ENCODE measurements at places on chromosomes 6 and 20. TPM values are rescaled to one million over a fixed set of nuclear protein-coding genes. Genes with fewer than 3 reads are reported as not detected.

The GPX5 gene
- polyA plus RNA-seq: not detected

- no peaks in the 10 kb centered on the region for H3K27me3 ChIP-seq
- H3K36me3 ChIP-seq: peaks cover 16% of the 10 kb centered on the region
- no peak overlapping the region for H3K27ac ChIP-seq
- H3K4me1 ChIP-seq: no peaks in the 10 kb centered on the region
- DNase-seq: no peak
Observed at GRCh38 chr6:82910395-82910794, 155.2 kb downstream of the UBE3D start.

The VWA7 gene
- 0.93 TPM for polyA plus RNA-seq

DNA sequence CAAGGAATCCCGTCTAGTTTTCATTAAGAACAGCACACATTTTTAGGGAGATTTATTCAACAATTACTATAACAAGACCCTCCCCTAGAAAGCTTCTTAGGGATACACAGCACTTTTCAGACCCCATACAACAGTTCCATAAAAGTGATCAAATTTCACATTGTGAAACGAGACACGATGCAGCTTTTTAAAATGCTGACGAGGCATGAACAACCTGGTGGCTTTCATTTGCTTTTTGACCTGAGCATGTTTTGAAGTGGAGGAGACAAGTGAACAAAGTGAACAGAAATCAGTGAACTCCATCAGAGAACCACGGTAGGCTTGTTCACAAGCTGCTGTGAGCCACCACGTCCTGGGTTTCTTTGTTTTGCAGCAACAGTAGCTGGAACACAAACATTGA lies 112.2 kb downstream of the PCSK2 start:
- H3K4me3 ChIP-seq: no peak overlapping the region
- no peaks in the 10 kb centered on the region for H3K4me1 ChIP-seq
- no peak for DNase-seq
- H3K27me3 ChIP-seq: peaks cover 9% of the 10 kb centered on the region
- no peak overlapping the region for H3K27ac ChIP-seq

DNA sequence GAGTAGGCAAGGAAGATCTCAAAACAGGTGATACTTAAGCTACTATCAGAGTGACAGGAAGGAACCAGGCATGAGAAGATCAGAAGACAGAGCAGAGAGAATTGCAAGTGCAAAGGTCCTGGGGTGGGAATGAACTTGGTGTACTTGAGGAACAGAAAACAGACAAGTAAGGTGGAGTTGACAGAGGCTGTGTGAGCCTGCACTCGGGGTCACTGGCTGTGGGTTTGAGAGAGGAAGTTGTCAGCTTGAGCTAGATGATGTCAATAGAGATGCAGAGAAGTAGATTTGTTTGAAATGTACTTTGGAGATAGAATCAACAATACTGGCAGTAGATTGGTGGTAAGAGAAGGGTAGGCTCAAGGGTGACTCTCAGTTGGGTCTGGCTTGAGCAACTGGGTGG lies 209.5 kb downstream of the CLIC5 start:
- DNase-seq: no peak
- no peaks in the 10 kb centered on the region for H3K4me1 ChIP-seq
- no peak overlapping the region for H3K4me3 ChIP-seq
- no peak overlapping the region for H3K27ac ChIP-seq
- H3K27me3 ChIP-seq: peaks cover 2% of the 10 kb centered on the region

The PNPLA1 gene
- polyA plus RNA-seq: not detected

GRCh38 chr6:47709160-47709559 lies 10.8 kb downstream of the ADGRF4 start:
- no peaks in the 10 kb centered on the region for H3K4me1 ChIP-seq
- no peak overlapping the region for H3K27ac ChIP-seq
- DNase-seq: no peak
- H3K36me3 ChIP-seq: no peaks in the 10 kb centered on the region
- H3K27me3 ChIP-seq: no peaks in the 10 kb centered on the region

- H3K27me3 ChIP-seq: peaks cover 2% of the 10 kb centered on the region
- H3K36me3 ChIP-seq: peaks cover 10% of the 10 kb centered on the region
- no peak for DNase-seq
- H3K4me1 ChIP-seq: no peaks in the 10 kb centered on the region
- H3K4me3 ChIP-seq: no peak overlapping the region
- H3K27ac ChIP-seq: no peak overlapping the region
Observed at GRCh38 chr6:149499066-149499465, 14.3 kb upstream of the ZC3H12D start.

- H3K4me3 ChIP-seq: no peak overlapping the region
- H3K27me3 ChIP-seq: no peaks in the 10 kb centered on the region
- peaks cover 3% of the 10 kb centered on the region for H3K4me1 ChIP-seq
- H3K27ac ChIP-seq: no peak overlapping the region
- H3K36me3 ChIP-seq: no peaks in the 10 kb centered on the region
Observed at GRCh38 chr6:43089874-43090558, 13.9 kb downstream of the PTK7 start.

The GSTA2 gene
- polyA plus RNA-seq: not detected

GRCh38 chr6:40977695-40978094 lies 61.3 kb downstream of the UNC5CL start:
- no peak overlapping the region for H3K4me3 ChIP-seq
- H3K4me1 ChIP-seq: no peaks in the 10 kb centered on the region
- no peaks in the 10 kb centered on the region for H3K36me3 ChIP-seq
- peaks cover 25% of the 10 kb centered on the region for H3K27me3 ChIP-seq
- H3K27ac ChIP-seq: no peak overlapping the region
- no peak for DNase-seq

GRCh38 chr20:56949318-56949717 lies 317.1 kb downstream of the BMP7 start:
- H3K36me3 ChIP-seq: no peaks in the 10 kb centered on the region
- no peak for DNase-seq
- H3K27me3 ChIP-seq: peaks cover 4% of the 10 kb centered on the region
- no peak overlapping the region for H3K27ac ChIP-seq
- H3K4me1 ChIP-seq: no peaks in the 10 kb centered on the region

The FAM209A gene
- polyA plus RNA-seq: 0.57 TPM

GRCh38 chr20:22801528-22801927 lies 217.2 kb upstream of the FOXA2 start:
- H3K36me3 ChIP-seq: no peaks in the 10 kb centered on the region
- H3K27me3 ChIP-seq: peaks cover 3% of the 10 kb centered on the region
- H3K4me3 ChIP-seq: no peak overlapping the region
- H3K4me1 ChIP-seq: no peaks in the 10 kb centered on the region

The CST4 gene
- not detected for polyA plus RNA-seq

- H3K4me3 ChIP-seq: no peak overlapping the region
- peaks cover under 1% of the 10 kb centered on the region for H3K27me3 ChIP-seq
- DNase-seq: no peak
- no peaks in the 10 kb centered on the region for H3K4me1 ChIP-seq
- H3K36me3 ChIP-seq: no peaks in the 10 kb centered on the region
Observed at GRCh38 chr20:63490416-63490815, 8.5 kb downstream of the EEF1A2 start.

DNA sequence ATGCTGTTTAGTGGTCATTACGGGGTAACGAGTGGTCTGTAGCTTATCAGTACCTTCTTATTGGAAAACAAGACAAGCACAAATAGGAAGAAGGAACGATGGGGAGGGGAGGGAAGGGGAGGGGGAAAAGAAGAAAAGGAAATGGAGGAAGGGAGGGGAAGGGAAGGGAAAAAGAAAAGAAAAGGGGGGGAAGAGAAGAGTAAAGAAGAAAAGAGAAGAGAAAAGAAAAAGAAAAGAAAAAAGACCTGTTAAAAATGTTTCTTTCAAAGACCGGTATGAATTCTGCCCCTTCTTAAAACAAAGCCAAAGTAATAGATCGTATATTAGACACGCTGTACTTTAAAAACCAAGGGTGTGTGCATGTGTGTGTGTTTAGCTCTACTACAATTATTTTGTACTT lies 2.4 kb upstream of the TENT5A start:
- H3K4me1 ChIP-seq: peaks cover 24% of the 10 kb centered on the region
- DNase-seq: no peak
- H3K27ac ChIP-seq: no peak overlapping the region
- H3K4me3 ChIP-seq: no peak overlapping the region
- H3K36me3 ChIP-seq: no peaks in the 10 kb centered on the region
- H3K27me3 ChIP-seq: peaks cover 17% of the 10 kb centered on the region

GRCh38 chr6:5513408-5513807 lies 252.1 kb downstream of the FARS2 start:
- no peak overlapping the region for H3K4me3 ChIP-seq
- H3K27me3 ChIP-seq: peaks cover 8% of the 10 kb centered on the region
- H3K27ac ChIP-seq: no peak overlapping the region
- H3K4me1 ChIP-seq: peaks cover 45% of the 10 kb centered on the region
- DNase-seq: no peak

GRCh38 chr6:85081102-85081501 lies 316.7 kb upstream of the TBX18 start:
- no peak overlapping the region for H3K27ac ChIP-seq
- no peaks in the 10 kb centered on the region for H3K36me3 ChIP-seq
- H3K4me1 ChIP-seq: no peaks in the 10 kb centered on the region
- no peak overlapping the region for H3K4me3 ChIP-seq
- peaks cover 3% of the 10 kb centered on the region for H3K27me3 ChIP-seq
- DNase-seq: no peak

GRCh38 chr6:88536071-88536625 lies 370.0 kb upstream of the CNR1 start:
- no peaks in the 10 kb centered on the region for H3K36me3 ChIP-seq
- no peak overlapping the region for H3K4me3 ChIP-seq
- DNase-seq: no peak
- H3K27ac ChIP-seq: no peak overlapping the region

DNA sequence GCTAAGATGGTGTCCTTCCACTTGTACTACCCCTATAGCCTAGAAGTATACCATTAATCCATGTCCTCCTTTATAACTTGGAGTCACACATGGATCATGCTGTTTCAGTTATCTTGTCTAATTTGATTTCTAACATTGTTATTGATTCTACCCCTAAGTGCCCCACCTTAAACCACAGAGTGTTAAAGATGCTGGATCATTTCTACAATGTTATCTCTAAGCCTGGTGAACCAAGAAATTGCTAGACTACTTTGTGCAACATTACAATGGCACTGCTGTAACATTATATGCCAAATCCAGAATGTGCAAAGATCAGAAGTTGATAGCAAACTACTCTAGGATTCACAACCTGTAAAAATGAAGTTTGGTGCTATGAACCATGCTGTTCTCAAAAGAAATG lies 1.7 kb downstream of the CGA start:
- H3K36me3 ChIP-seq: no peaks in the 10 kb centered on the region
- no peak overlapping the region for H3K27ac ChIP-seq
- H3K4me1 ChIP-seq: no peaks in the 10 kb centered on the region
- peaks cover 7% of the 10 kb centered on the region for H3K27me3 ChIP-seq
- H3K4me3 ChIP-seq: no peak overlapping the region
- no peak for DNase-seq

The TFAP2B gene
- not detected for polyA plus RNA-seq

- H3K4me1 ChIP-seq: no peaks in the 10 kb centered on the region
- no peak overlapping the region for H3K27ac ChIP-seq
- DNase-seq: no peak
- H3K4me3 ChIP-seq: no peak overlapping the region
- no peaks in the 10 kb centered on the region for H3K27me3 ChIP-seq
Observed at GRCh38 chr20:14189794-14190402, 147.5 kb downstream of the FLRT3 start.

GRCh38 chr6:105646391-105646867 lies 243.5 kb upstream of the PREP start:
- H3K27me3 ChIP-seq: no peaks in the 10 kb centered on the region
- H3K27ac ChIP-seq: peak overlapping the region; percentile 90
- no peaks in the 10 kb centered on the region for H3K36me3 ChIP-seq
- DNase-seq: peak; percentile 89
- peak overlapping the region; percentile 60 for H3K4me3 ChIP-seq
- peaks cover 88% of the 10 kb centered on the region for H3K4me1 ChIP-seq

- H3K36me3 ChIP-seq: no peaks in the 10 kb centered on the region
- no peak overlapping the region for H3K27ac ChIP-seq
- H3K4me1 ChIP-seq: no peaks in the 10 kb centered on the region
- no peak overlapping the region for H3K4me3 ChIP-seq
Observed at GRCh38 chr6:39843305-39844020, 51.3 kb downstream of the DAAM2 start.

- H3K4me3 ChIP-seq: no peak overlapping the region
- no peak for DNase-seq
- no peak overlapping the region for H3K27ac ChIP-seq
- no peaks in the 10 kb centered on the region for H3K36me3 ChIP-seq
- H3K4me1 ChIP-seq: peaks cover 12% of the 10 kb centered on the region
Observed at GRCh38 chr6:110284855-110285254, 73.3 kb downstream of the METTL24 start.

The CTAGE9 gene
- polyA plus RNA-seq: not detected

- peaks cover 4% of the 10 kb centered on the region for H3K36me3 ChIP-seq
- no peak overlapping the region for H3K4me3 ChIP-seq
- peaks cover 10% of the 10 kb centered on the region for H3K27me3 ChIP-seq
- no peaks in the 10 kb centered on the region for H3K4me1 ChIP-seq
- H3K27ac ChIP-seq: no peak overlapping the region
Observed at GRCh38 chr6:25485821-25486534, 166.0 kb upstream of the SCGN start.

The RSPH9 gene
- 0.86 TPM for polyA plus RNA-seq

The PRDM13 gene
- polyA plus RNA-seq: not detected

The PTPRT gene
- not detected for polyA plus RNA-seq
